ENCODE measurements at places on chromosomes 3 and 15. TPM values are rescaled to one million over a fixed set of nuclear protein-coding genes. Genes with fewer than 3 reads are reported as not detected.

Gene ZMYND10
- total RNA-seq, result not detected

Gene EPHB1
- total RNA-seq, result 0.53 TPM

Gene GOLGA6B
- total RNA-seq, result not detected

Gene ARPP21
- not detected for total RNA-seq

Gene HES1
- 22.6 TPM for total RNA-seq

Gene COL6A5
- not detected for total RNA-seq

- DNase-seq, result peak; percentile 79
Observed at GRCh38 chr15:100111125-100112060, 230.4 kb downstream of the ADAMTS17 start.

GRCh38 chr3:10319804-10320203, 1.1 kb downstream of the SEC13 start:
- no peak for DNase-seq

DNA sequence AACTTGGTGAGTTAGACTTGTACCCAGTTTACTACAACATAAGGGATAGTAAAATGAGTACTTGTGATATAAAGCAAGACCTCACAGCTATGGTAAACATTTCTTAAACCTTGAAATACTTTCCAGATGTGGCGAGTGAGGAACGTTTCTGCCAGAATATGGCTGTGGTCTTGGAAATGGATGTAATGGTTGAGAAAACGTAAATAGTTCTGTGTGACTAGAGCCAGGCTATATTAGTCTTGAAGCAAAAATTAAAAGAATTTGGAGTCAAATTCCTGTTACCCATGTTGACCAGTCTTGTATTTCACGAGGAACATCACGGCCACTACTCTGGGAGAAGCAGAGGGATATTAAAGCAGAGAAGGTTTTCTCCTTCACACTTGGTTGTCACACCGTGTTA, 15.3 kb downstream of the OR4F15 start:
- DNase-seq, result no peak

- DNase-seq, result no peak
Observed at GRCh38 chr15:65101891-65102708, 12.9 kb downstream of the UBAP1L start.

GRCh38 chr15:95988574-95988887, 342.0 kb upstream of the NR2F2 start:
- DNase-seq, result no peak

DNA sequence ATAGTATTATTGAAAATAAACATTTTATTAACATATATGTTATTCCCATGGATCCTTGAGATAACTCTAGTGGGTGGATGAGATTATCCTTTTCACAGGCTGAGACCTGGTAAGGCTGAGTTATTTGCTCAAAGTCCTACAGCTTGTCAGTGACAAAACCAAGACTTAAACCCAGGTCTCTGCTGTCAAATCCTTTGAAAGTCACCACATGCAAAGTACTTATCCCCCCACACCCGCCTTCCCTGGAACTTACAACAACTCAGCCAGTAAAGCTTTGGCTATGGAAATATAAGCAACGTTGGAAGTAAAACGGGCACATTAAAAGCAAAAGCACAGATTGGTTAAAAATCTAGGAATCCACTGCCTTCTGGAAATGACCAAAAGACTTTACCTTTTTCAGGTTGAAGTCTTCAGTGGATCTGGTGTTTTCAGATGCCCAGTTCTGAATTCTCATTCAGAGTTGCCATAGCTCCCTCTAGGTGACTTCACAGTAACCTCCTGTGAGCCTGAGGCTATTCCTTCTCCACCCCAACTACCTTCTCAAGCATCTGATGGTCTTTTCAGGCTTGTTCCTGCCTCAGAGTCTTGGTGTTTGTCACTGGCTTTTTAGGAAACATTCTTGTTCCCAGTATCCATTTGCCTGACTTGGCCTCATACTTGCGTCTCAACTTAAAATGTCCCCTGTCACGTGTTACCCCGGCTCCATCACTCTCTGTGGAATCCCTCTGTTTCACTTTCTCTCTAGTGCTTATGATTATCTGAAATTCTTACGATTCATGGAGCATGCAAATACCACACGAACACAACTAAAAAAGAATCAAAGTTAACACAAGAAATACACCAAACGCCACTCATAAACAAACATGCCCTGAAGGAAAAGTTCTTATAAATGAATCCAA, 131.2 kb downstream of the MAGI1 start:
- no peak for DNase-seq

DNA sequence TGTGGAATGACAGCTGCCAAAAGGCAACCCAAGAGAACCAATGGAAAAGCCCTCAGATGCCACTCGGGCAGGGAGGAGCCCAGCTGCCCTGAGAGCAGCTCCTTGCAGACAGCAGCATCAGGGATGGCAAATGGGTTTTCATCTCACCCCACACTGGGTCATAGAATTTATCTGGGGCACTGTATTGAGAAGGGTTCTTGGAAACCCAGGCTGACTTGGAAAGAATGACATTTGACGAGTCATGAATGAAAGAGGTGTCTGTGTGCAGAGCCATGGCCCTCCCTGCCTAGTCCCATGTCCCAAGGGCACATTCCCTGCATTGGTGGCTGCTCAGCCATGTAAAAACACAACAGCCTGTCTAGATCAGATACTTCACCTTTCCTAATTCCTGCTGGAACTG, 157.9 kb upstream of the BHLHE40 start:
- DNase-seq, result no peak

GRCh38 chr15:66172324-66172980, 81.1 kb downstream of the MEGF11 start:
- DNase-seq, result no peak

DNA sequence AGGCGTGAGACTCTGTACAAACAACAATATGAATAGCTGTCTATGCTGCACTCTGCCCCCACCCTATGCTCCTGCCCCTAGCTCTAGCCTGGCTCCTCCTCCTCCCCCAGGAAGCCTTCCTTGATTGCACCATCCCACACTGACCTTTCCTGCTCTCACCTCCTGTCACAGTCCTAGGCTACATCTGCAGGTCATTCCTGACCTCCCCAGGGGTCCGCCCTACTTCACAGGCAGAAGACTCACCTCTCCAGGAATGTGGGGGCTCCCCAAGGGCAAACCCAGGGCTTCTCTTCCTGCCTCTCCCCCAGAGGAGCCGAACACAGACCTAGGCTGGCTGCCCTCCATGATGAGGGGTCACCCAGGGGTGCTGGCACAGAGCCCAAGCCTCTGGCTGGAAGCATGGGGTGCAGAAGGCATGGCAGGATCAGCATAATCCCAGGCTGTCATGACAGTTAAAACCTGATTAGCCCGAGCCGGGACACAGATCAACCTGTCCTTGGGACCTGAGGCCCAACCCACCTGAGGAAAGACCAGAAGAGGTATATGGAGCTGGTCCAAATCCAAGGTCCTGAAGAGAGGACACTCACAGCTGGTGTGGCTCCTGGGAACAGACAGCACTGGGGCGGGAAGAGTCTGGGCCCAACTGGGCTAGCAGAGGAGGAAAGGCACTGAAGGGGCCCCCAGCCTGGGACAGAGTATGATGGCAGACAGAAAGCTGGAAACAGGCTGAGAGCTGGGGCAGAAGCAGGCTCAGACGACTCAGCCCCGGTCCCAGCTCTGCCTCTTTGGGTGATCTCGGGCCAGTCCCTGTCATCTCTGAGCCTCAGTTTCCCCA, 5.9 kb downstream of the SEMA7A start:
- DNase-seq, result no peak

Measured in ascending aorta (tissue), 2 donors.